Epithelial cell of proximal tubule (primary cell): ENCODE measurements at places on chromosomes 5 and 9.

GRCh38 chr9:115146581-115147021 is 28.6 kb upstream of the TNC start:
- peak; percentile 95 for DNase-seq

GRCh38 chr9:89436963-89437625 is 60.8 kb downstream of the SEMA4D start:
- no peak for DNase-seq

DNA sequence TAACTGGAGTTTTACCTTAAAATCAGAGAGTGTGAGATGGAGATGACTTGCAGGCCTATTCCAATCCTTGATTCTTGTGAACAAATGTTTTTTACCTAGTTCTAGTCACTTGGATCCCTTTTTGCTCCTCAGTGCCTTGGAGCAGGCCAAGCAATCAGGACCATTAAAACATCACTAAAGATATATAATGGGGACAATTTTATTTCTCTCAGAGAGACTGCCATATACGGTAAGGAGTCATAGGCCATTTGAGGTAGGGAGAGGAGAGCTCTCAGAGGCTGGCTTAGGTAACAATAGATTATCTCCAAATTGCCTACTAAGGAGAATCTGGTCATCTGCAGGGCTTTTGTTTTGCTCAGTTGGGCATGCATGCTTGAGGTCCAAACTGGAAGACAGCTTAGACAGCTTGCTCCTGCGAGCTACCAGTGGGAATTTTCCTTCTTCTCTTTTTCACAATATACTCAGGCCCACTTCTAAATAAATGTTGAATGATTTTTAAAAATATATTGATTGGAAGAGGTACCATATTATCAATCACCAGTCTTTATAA is 44.0 kb downstream of the FREM1 start:
- no peak for DNase-seq

GRCh38 chr9:100554935-100555401 is 22.9 kb upstream of the CAVIN4 start:
- DNase-seq, result no peak

GRCh38 chr5:90518661-90519060 is 10.7 kb downstream of the LYSMD3 start:
- no peak for DNase-seq

DNA sequence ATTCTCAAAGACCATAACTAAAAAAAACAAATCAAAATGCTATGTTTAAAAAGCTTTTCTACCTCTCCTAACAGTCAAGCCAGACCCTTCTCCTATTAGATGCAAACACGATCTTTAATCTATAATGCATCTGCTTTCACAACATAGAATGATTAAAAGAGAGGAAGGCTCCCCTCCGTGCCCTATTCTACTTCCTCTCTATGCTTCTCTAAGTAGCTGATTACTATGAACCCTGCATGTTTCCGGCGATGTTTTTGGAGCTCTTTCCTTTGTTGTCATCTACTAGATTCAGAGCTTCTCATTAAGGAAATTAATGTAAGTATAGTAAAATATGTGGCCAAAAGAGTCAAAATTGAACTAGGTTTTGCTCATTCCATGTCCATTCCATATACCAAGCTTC is 29.2 kb upstream of the CEP120 start:
- no peak for DNase-seq

DNA sequence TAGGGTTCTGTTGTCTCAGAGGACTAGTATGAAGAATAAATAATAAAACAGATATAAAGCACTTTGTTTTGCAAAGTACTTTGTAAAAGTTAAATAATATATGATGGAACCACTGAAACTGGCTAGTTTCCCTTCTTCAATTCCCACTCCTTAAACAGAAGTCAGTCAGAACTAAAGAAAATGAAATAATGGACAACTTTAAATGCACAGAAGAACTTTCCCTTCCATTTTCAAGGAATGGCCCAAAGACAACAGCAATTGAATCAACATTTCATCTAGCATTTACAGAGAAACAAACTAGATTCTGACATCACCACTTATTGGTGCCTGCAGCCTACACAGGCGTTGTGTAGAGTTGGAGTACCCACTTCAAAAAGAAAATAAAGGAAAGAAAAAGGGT is 16.2 kb downstream of the DIAPH1 start:
- DNase-seq, result no peak

DNA sequence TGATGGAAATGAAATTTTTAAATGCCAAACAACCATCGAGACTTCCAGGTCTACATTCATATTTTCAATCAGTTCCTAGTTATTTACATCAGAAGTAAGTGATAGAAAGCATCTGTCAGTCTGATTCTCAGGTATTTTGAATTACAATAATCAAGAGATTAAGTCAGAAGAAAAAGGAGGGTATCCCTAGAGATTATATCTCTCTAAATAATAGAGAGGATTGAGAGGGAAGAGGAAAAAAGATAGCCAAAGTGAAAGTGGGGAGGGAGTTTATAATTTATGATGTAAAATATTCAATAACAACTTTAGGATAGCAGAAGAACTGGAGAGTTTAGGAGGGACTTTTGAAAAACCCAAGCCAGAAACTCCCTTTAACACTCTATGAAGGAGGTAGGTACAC is 400.2 kb downstream of the EFNA5 start:
- DNase-seq, result no peak

DNA sequence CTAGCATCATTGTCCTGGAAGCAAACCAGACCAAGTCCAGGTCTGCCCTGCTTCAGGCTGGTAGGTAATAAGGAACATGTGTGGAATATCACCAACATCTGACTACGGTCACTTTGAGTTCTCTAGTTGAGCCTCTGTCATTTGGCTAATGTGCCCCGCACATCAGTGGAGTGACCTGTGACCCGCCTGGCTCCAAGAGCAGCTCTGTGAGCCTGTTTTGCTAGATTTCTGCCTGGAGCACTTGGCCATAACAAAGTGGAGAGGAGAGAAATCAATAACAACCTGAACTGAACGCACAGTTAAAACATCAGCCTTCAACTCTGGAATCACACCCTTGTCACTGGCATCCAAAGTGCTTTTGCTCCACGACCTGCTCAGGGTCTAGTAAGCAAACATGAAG is 115.7 kb downstream of the PPP2R2B start:
- no peak for DNase-seq

GRCh38 chr5:59040024-59040803 is 457.3 kb downstream of the RAB3C start:
- no peak for DNase-seq

DNA sequence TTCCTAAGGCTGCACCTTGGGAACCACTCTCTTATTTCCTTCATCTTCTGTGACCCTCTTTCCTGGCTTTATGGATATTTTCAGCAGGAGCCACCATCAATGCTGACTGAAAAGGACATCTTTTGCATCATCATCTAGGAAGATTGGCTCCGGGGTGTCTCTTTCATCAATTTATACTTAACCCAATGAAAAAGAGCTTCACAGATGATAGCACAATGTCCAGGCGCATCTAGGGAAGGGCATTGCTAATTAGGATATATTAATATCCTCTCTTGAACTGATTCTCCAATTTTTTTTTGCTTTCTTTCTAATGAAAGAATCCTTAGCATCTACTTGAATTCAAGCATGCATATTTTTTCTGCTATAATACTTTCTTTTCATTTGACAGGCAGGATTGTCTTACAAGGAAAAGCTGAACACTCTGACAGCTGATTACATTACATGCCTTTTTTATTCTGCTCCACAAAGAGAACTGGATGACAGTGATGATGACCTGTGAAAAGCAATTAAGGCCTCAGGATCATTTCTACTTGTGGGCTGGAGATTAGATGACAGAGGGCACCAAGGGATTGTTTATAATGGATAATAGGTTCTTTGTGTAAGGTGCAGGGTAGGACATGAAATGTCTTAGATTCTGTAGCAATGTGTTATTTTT is 60.2 kb downstream of the PCSK1 start:
- DNase-seq, result no peak

GRCh38 chr5:9892696-9893095 is 262.5 kb upstream of the TAS2R1 start:
- DNase-seq, result no peak

GRCh38 chr9:26955222-26955903 is 849 bp upstream of the IFT74 start:
- DNase-seq, result no peak

- no peak for DNase-seq
Measured at GRCh38 chr5:91114658-91115057, 268.5 kb downstream of the ARRDC3 start.

DNA sequence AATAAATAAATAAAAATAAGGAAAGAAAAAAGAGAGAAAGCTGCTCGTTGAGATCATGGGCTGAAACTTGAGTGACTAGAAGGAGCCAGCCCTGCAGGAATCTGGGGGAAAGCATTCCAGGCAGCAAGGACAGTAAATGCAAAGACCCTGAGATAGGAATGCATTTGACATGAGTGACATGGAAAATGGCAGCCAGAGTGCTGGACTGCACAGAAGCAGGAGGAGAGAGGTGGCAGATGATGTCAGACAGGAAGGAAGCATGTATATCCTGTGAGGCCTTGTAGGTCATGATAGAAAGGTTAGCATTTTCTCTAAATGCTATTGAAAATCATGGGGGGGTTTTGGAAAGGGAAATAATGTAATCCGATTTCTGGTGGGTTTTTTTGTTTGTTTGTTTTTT is 29.1 kb downstream of the ADRA1B start:
- no peak for DNase-seq

DNA sequence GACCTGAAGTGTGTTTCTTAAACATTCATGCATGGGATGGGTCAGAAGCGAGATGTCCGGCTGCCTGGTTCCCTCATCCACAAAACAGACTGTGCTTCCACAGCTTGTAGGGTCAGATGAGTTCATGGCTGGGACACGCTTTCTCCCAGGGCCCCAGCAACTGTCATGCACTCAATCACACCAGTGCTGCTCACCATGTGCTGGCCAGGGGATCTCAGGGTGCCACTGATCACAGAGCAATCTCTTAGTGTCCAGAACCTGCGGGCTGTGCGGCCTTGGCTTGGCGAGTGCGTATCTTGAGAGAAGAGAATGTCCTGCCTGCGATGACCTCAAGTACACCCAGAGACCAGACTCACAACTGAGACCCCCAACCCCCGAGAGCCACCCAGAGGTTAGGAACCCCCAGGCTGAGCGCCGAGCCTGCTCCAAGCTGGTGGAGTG is 26.0 kb upstream of the FCN2 start:
- no peak for DNase-seq
